Stimulated activated CD8-positive, alpha-beta memory T cell treated with anti-CD3 and anti-CD28 coated beads, Interleukin-15, amount 100 ng/mL, for 4 hours (primary cell): ENCODE measurements at places on chromosomes 3 and 15.

DNA sequence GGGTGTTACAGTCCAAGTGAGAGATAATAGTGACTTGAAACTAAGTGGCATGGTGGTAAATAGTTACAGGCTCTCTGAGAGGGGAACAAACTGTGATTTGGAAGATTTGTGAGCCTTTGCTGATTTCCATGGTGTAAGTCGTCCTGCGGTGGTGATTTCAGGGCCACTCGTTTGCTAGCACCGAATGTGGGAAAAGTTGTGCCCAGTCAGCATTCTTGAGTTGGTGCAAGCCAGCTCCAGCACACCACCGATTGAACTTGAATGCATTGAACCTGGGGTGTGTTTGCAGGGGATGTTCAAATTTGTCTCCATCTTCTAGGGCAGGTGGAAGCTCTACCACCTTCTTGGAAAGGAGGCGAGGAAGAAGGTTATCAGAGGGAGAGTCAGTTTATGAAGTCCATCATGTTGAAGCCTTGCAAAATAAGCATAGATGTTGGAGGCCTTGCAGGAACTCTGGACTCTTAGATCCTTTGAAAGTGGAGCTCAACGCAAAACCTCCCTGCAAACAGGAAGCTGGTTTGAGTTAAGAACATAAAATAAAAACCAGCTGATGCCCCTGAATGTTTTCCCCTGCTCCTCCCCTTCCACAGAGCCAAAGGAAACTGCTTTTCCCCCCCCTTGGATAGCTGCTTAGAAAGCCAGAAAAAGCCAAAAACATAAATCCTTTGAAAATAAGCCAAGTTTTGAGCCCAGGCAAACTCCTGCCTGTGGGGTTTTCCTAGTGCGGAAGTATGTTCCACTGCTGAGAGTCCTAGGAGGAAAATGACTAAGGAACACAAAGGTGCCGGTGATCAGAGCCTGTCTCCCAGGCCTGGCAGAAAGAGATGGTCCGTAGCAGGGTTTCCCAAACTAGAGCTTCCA is 21.9 kb downstream of the MAPKBP1 start:
- DNase-seq: no peak

DNA sequence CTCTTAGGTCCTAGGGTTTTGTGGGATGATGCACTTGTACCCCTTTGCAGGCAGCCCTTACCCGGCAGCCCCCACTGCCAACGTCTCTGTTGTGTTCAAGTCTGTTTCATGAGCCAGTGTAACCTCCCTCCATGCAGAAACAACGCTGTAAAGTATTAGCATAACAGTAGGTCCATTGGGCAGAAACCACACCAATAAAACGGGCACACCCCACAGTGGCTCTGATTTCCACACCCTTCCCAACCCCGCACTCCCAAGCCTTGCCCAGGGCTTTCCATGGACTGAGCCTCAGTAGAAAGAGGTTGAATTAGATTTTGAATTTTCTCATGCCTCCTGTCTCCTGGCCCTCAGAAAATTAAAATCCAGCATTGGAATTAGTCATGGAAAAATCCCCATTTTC is 124.5 kb downstream of the CACNA1D start:
- no peak for DNase-seq

DNA sequence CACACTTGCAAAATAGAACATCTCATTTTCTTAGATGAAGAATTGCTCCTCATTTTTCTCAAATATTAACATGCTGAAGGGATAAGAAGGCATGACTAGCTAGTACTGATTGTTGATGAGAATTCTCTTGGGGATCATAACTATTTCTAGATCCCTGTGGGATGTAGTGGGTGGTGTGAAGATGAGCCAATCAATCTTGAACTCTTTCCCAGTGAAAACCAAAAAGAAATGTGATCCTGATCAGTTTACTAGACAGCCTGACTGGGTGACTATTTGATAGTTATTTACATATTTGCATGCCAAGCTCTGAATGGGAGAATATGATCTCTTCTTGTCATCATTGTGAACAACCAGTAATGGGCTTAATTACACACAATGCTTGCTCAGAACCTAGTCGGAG is 63.7 kb downstream of the ZIC1 start:
- DNase-seq: no peak

GRCh38 chr3:94092086-94092485 is 29.2 kb downstream of the NSUN3 start:
- no peak for DNase-seq

GRCh38 chr3:114178770-114179368 is at the start of gene DRD3:
DRD3 (minus strand) TSS chr3:114179052; CDS start chr3:114171992, 7,060 bp downstream.
- DNase-seq: no peak

- no peak for DNase-seq
Measured at GRCh38 chr3:82509951-82510603, 748.6 kb upstream of the GBE1 start.

GRCh38 chr3:139440639-139441556 is 35.4 kb downstream of the RBP2 start:
- DNase-seq: no peak

DNA sequence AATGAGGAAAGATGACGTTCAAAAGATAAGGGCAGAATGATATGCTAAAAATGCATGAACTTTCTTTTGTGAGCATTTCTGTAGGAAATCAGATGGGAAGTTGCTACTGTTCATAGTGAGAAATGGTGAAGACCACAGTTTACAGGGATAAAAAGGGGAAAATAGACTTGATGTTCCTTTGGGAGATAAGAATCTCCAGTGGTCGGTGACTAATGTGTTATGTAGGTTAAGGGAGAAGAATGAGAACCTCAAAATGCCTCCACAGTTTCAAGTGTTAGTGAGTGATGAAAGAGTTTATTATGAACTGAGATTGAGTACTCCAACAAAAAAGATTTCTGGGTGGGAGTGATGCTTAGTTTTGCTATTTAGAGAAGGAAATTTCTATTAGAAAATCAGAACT is 247.2 kb downstream of the LSAMP start:
- DNase-seq: no peak

GRCh38 chr3:21599890-21600289 is 151.1 kb downstream of the ZNF385D start:
- DNase-seq: no peak

DNA sequence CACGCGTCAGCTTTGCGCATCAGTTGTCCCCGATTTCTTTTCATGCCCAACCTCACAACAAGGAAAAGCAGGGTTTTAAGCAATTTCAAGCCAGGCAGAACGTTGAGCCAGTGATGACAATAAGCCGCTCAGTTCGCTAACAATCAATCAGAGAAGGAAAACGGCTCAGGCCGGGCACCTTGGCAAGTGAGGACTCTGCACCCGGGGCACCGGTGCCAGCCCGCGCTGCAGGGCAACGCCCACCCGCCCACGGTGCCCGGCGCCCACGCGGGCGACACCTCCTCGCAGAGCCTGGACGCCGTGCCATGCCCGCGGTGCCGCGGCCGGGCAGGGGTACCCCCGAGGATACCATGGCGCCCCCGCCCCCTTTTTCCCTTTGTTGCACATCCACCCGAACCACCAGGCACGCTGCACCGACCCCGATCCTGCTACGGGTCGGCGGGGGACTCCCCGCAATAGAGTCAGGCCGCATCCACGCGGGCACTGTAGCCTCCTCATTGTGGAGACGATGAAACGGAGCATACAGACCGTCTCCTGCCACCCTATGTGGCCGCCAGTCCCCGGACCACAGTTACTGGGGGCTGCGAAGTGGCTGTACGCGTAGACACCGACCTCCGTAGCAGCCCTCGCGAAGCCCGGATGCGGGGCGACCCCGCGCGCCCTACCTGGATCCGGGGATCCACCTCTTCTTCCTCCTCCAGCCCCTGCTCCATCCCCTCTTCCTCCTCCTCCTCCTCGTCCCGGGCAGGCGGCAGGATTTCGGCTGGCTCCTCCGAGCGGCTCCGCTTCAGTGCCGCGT is 581 bp downstream of the SH3BP5 start:
- no peak for DNase-seq

- no peak for DNase-seq
Measured at GRCh38 chr3:177538048-177538749, 340.9 kb upstream of the TBL1XR1 start.

DNA sequence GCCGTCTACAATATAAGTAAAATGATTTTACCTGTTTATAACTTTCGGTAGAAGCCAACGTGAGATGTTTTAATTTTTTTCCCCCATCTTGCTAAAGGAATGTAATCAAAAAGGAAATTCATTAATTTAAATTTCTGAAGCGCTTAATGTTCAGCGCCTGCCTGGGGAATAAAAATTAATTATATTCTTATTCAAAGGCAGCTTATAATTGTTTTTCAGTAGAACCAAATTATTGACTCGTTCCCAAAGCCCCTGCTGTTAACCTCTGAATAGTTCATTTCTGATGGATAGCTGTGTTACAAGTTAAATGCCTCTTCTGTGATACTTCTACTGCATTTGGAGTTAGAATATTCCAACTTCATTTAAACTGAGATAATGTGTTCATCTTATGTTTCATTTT is 51.6 kb downstream of the ARMC8 start:
- DNase-seq: no peak

DNA sequence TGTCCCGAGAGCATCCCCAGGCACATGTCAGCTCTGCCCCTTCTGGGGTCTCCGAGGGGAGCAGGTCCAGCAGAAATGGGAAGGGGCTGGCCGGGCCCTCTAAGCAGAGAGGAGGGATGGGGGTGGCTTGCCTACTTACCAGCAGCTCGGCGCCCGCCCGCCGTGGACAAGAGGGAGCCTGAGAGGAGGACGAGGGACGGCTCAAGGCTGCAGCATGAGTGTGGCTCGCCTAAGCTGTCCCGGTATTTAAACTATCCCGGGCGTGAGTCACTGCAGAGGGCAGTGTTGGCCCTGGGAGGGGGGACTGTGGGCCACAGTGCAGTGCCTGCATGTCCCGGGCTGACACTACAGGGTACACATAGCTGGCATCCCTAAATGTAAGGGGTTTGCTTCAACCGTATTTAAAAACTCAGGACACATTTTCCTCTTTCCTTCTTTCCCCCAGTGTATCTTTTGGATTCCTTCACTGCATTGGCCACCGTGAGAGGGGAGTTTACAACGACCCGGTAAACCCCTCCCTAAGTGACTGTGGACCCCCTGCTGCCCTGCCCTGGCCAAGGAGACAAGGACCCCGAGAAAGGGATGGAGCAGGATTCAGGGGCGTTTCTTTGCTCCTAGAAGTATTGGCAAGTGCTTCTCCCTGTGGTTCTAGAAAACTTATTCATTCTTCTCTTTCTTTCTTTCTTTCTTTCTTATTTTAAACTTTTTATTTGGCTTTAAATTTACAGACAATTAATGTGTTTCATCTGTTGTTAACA is at the start of gene LRRC15:
LRRC15 (minus strand) TSS at position 222 of the 758 bp plus-strand sequence. CDS start 8,700 bp downstream, outside the sequence.
- no peak for DNase-seq

GRCh38 chr3:10551821-10552630 is 46.6 kb upstream of the ATP2B2 start:
- DNase-seq: peak; percentile 82

- DNase-seq: no peak
Measured at GRCh38 chr3:165716592-165716991, 120.6 kb downstream of the BCHE start.

DNA sequence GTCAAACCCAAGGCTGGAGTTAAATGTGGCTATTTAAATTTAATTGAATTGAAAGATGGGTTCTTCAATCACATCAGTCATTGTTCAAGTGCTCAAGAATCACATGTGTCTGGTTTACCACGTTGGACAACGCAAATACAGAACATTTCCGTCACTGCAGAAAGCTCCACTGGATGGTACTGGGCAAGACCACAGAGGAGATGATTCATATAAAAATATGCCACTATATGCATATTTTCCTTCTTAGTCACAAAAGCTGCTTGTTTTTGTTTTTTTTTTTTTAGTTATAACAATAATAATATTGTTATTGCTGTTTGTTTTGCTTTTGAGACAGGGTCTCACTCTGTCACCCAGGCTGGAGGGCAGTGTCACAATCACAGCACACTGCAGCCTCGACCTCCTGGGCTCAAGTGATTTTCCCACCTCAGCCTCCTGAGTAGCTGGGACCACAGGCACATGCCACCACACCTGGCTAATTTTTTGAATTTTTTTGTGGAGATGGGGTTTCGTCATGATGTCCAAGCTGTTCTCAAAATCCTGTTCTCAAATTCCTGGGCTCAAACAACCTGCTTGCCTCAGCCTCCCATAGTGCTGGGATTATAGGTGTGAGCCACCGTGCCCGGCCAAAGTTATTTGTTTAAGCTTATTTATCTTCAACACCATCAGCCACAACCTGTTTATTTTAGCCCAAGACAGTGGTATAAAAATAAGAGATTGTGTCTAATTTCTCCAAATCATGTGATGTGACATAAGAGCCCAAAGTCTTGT is 19.4 kb downstream of the RTP3 start:
- DNase-seq: no peak

DNA sequence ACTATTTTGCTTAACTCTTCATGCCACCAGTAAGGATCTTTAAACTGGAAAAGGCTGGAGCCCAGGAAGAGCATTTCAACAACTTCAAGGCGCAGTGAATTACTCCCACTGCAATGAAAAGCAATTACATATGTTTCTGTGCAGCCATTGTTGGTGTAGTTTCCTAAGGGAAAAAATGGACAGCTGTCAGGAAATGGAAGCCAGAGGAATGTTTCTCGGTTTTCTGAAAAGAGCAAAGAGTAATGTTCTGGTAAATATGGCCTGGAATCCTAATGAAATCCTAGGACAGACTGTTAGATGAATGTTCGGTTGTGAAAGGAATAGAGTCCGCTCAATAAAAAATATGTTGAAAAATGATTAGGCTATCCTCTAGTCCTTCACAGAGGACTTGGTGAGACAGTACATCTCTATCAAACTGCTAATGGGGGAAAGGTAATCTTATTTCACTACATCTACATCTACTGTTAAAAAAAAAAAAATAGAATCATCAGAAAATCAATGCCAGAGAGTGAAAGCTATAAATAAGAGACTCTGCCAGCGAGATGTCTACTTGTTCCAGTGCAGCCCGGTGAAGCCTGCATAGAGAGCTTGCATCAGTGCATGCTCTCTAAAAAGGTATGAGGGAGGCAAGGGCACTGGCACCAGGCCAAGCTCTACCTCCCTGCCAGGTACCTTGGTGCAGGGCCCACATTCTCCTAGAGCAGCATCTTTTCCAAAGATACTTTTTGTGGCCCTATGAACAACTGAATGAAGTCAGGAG is 68.2 kb upstream of the TJP1 start:
- DNase-seq: no peak

DNA sequence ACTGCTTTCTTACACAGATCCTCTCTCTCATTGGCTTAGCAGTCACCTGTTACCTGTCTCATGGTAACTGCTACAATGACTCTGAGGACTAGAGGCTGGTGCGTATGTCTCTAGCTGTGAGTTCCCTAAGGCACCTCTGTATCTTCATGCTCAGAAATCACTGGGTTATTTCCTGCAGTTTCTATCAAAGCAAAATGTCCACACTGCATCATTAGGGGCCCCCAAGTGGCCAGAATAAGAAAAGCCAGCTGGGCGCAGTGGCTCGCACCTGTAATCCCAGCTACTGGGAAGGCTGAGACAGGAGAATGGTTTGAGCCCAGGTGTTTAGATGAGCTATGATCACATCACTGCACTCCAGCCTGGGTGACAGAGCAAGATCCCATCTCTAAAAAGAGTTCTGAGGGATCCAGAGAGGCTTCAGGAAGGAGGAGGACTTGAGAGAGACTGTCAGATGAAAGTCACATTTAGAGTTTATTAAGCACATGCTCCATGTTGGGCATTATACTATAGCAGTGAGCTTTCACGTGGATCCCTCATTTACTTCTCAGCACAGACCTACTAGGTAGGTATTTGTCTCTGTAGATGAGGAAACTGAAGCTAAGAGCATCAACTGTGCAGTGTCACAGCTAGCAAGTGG is 2.3 kb upstream of the VPS18 start:
- DNase-seq: no peak

- DNase-seq: no peak
Measured at GRCh38 chr15:92416557-92416956, 22.9 kb downstream of the ST8SIA2 start.
